ENCODE measurements at places on chromosomes 1 and 21.
A peak's percentile ranks its signal among the peaks of the same experiment; 100 is the strongest.

DNA sequence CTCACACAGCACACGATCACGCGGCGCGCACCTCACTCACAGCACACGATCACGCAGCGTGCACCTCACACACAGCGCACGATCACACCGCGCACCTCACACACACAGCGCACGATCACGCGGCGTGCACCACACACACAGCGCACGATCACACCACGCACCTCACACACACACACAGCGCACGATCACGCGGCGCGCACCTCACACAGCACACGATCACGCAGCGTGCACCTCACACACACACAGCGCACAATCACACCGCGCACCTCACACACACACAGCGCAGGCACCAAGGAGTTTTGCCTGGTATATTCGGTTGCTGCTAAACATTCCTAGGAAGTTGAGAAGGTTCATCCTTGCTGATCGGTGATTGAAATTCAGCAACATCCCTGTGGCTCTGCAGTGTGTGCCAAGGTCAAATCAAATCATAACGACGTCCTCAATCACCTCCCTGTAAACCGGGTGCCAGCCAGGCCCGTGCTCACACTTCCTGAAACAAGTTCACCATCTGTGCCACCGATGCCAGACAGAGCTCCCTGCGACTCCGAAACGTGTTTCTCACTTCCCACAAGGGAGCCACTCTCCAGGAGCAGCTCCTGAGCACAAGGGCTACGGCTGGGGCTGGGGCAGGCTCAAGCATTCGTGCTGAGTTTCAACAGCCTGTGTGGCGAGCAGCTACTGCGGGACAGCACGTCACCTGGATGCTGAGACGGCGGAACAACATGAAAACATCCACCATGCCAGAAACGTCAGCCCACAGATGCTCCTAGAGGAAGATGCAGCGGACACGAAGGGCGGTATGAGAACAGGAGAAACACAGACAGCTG lies 30.2 kb downstream of the WDR4 start:
- no peak for DNase-seq

DNA sequence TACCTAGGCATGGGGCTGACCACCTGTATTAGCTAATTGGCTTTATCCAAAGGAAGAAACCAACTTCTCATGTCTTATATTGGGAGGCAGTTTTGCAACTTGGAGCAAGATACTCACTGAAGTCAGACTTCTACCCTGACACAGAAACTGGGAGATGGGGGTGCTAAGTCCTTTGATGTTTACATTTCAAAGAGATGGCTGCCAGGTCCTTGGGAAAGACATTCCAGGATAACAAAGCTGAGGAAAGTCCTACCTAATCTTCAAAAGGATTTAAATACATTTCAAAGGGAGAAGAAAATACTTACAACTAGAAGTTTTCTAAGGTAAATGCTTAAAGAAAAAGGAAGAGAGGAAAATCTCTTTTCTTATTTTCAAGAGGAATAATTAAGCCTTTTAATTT lies 62.1 kb downstream of the FH start:
- no peak for DNase-seq

DNA sequence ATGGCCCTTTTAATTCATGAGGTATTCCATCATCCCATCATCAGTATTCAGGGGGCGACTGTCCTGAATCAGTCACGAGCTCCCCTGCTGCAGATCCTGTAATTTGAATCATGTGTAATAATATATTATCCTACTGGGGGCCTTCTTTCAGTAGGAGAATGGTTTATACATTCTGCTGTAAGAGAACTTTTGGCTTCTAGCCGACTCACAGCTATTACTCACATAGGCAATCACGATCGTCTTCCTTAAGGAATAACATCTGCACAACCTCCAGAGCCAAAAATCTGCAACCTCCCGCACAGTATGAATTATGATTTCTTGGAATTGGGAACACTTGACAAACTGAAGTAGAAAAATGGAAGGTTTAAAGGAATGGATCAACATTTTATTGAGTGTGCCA lies 343.0 kb downstream of the USP25 start:
- DNase-seq, result no peak

- no peak for DNase-seq
Measured at GRCh38 chr1:45929257-45929687, 125.9 kb downstream of the MAST2 start.

DNA sequence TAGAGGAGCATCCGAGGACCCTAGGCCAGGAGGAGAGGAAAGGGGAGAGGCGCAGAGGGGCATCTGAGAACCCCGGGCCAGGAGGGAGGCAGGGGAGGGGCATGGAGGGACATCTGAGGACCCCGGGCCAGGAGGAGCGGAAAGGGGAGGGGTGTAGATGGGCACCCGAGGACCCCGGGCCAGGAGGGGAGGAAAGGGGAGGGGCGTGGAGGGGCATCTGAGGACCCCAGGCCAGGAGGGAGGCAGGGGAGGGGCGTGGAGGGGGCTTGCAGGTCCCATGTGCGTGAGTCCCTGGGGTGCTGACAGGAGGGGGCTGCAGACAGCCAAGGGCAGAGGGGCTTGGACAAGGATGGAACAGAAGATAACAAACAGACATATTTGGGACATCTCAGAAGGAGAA lies 190.0 kb upstream of the ARHGEF16 start:
- no peak for DNase-seq

DNA sequence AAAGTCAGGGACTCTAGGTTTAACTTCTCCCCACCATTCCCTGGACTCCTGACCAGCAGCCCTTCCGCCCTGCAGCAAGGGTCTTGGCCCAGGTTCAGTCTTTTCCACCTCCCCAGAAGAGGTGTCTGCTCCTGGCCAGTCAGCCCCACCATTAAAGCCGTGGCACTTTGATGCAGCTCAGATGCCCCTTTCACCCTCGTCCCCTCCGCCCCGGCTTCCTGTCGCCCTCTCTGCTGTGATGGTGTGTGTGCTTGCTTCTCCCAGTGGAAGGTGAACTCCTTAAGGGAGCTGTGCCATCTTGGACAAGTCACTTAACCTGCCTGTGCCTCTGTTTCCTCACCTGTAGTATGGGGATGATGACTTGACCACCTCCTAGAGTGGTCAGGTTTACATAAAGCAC lies 17.8 kb upstream of the TTC4 start:
- no peak for DNase-seq

- DNase-seq, result no peak
Measured at GRCh38 chr1:7172804-7173203, 387.6 kb downstream of the CAMTA1 start.

- no peak for DNase-seq
Measured at GRCh38 chr1:114585231-114585630, 3.8 kb upstream of the BCAS2 start.

- DNase-seq, result peak; percentile 42
Measured at GRCh38 chr1:26677306-26678115, 18.3 kb upstream of the ARID1A start.

- DNase-seq, result no peak
Measured at GRCh38 chr1:230693221-230693620, 20.7 kb downstream of the AGT start.

Measured in effector memory CD8-positive, alpha-beta T cell (primary cell).